ENCODE measurements at places on chromosomes 6 and 20. TPM values are rescaled to one million over a fixed set of nuclear protein-coding genes. Genes with fewer than 3 reads are reported as not detected.

- no peak for DNase-seq
Observed at GRCh38 chr6:82196161-82196560, 51.4 kb downstream of the IBTK start.

GRCh38 chr6:37131104-37131959 is 38.6 kb upstream of the PIM1 start:
- no peak for DNase-seq

METTL24 gene
- 2.5 TPM for total RNA-seq

GPR6 gene
- total RNA-seq, result not detected

GRCh38 chr6:35185302-35185681 is 28.5 kb upstream of the SCUBE3 start:
- DNase-seq, result no peak

- DNase-seq, result no peak
Observed at GRCh38 chr6:107866606-107867301, 42.6 kb upstream of the SCML4 start.

SGK1 gene
- total RNA-seq, result 173 TPM

CRISP3 gene
- 4.3 TPM for total RNA-seq

PRDM1 gene
- 51.9 TPM for total RNA-seq

DNA sequence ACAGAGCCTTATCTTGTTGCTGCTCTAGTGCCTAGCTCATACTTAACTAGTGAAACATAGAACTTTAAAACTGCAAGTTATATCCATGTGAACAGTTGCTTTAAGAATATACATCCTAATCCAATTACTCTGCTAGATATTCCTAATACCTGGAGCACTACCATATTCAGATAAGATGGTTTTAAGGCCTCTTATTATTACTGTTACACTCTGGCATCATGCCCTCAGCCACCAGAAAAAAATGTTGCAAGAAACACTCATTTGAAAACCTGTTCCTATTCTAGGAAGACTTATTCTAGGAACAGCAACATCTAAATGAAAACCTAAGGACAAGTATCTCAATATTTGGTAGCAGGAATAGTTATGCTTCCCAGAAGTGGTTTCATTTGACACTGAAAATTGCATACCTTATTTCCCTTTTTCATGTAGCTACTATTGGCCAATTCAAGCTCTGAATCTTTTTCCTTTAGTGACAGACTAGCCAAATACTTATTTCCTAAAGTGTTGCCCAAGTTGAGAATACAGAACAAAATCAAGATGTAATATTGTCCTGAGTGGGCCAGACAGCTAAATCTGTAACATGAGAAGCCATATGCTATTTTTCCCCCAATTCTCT is 4.8 kb upstream of the MTFR2 start:
- DNase-seq, result no peak

DNA sequence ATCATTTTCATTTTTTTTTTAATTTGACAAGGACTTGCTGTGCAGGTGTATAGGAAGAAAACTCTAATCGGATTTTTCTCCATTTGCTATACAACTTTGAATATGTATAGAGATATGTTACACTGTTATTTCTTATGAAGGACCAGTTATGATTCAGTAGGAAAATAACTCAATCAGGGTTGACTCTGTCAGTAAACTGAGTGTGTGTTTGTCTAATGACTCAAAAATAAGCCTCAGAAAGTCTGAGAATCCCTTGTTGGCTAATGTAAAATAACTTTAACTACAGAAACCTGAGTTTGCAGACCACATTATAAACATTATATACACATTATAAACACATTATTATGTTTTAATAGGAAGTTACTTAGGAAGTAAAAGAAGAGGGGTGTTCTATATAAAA is 352.6 kb downstream of the RIMS1 start:
- DNase-seq, result no peak

KIAA1586 gene
- total RNA-seq, result 4.1 TPM

GRCh38 chr20:21801193-21801592 is 95.7 kb downstream of the PAX1 start:
- no peak for DNase-seq

HLA-G gene
- not detected for total RNA-seq

GRCh38 chr20:63006540-63007359 is at the start of gene BHLHE23:
Gene BHLHE23 (minus strand): TSS chr20:63006964. CDS start chr20:63006774, 190 bp downstream.
- DNase-seq, result no peak

DNA sequence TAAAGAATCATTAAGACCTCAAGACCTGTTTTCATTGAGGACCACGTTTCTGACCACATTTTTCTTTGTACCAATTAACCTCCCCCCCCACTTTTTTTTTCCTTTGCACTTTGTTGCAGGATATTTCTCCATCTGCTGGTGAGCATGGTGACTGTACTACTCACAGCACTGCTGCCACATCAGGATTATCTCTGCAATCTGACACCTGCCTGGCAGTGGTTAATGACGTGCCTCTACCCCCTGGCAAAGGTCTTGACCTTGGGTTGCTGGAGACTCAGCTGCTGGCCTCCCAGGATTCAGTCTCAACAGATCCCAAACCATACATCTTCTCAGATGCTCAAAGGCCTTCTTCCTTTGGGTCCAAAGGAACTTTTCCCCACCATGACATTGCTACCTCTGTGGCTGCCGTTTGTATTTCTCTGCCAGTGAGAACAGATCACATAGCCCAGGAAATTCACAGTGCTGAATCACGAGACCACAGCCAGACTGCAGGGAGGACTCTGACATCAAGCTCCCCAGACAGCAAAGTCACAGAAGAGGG is 46.6 kb upstream of the EDN3 start:
- DNase-seq, result no peak

- DNase-seq, result no peak
Observed at GRCh38 chr20:61320691-61321425, 68.8 kb downstream of the CDH4 start.

DNA sequence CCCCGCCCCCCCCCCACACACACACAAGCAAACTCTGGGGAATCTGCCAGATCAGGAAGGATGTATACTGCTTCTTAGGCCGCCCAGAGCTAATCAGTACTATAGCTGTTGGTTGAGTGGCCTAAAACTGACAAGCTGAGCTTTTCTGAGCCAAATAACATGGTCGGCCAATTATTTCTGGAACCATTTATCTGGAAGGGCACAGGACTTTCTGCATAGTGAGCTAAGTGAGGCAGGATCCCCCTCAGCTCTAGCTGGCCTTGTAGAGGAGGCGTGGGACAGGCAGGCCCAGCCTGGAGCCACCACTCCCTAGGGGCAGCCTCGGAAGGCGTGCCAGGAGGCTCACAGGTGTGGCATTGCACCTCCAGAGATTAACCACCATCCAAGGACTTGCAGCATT is 200.1 kb downstream of the TMEM242 start:
- DNase-seq, result no peak

- no peak for DNase-seq
Observed at GRCh38 chr20:52736507-52736906, 235.7 kb upstream of the TSHZ2 start.

DNA sequence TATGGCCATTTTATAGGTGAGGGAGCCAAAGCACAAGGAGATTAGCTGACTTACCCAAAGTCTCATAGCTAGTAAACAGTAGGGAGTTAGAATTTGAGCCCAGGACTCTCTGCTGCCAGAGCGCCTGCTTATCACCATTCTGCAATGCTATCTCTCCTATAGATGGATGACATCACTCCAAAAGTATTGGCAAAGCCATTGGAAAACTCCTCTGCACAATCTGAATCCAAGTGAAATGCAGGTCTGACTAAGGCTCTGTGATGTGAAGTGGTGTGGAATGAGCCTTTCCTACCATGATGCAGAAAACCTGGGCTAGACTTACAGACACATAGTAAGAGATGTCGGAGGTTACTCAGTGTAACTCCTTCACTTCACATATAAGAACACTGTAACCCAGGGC is 106.3 kb downstream of the GRM1 start:
- DNase-seq, result no peak

POLR1C gene
- total RNA-seq, result 31.0 TPM

GRCh38 chr6:98382246-98382645 is 452.1 kb upstream of the POU3F2 start:
- DNase-seq, result no peak

MEI4 gene
- not detected for total RNA-seq

CENPQ gene
- total RNA-seq, result 2.5 TPM

- no peak for DNase-seq
Observed at GRCh38 chr6:3724451-3725144, 26.9 kb downstream of the PXDC1 start.

TRPC4AP gene
- total RNA-seq, result 64.5 TPM

All from lower leg skin (tissue), 4 donors.